ENCODE measurements at places on chromosomes 5 and 9.

DNA sequence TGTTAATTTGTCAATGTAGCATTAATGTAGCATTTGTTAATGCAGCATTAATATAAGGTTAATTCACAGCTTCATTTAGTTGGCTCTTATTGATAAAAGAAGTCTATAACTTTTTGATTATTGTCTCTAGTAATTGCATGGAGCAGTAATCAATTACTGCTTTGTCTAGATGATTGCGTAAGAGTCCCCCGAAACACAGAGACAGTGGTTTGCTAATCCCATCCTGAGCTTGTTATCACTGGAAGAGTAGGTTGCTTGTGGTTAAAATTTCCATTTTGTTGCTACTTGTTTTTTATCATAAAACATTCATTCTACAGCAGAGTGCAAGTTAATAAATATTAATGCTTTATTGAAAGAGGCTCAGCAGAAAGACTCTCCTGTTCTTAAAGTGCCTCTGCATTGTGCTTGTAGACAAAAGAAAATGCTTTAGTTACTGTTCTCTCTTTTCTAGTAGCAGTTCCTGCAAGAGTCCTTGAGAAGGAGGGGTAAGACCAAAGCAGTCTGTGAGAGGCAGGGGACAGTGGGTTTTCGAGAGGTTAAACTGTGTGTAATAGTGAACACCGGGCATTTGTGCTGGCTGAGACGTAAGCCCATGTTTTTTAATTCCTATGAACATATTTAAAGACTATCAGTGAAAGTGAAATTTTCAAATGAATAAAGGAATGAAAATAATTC lies 291.7 kb downstream of the TRPM3 start:
- DNase-seq: no peak

DNA sequence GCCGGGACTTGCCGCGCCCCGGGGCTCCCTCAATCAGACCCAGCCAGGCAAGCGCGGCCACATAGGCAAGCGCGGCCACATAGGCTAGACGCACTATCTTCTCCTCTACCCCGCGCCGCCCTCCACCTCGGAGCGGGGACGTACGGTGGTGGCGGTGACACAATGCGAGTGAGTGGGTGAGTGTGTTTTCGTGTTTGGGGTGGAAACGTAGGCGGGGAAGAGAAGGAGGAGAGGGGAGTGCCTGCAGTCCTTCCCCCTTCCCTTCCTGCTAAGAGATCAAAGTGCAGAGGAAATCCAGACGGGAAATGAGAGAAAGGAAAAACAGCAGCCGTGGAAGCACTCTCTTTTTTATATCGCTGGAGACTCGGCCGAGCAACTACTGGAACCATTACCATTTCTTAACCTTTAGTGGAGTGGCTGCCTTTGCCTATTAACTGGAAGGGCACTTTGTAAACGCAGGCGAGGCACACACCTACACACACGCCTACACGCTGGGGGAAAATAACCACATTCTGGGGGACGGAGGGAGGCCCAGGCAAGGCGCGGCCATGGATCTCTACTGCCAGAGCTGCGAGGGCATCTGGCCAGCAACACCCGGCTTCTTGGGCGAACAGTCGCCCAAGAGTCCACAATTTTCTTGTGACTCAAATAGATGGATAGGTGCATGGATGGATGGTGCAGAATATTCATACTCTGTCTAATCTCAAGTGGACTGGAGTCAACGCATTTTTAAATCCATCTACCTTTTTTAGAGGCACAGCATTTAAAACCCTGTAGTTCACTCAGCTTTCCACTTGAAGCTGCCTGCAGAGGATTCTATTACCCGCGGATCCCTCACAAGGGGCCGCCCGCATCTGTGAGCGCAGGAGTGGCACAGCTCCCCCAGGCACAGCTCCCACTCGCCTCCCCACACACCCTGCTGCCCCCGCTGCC lies 2.1 kb downstream of the EDIL3 start:
- DNase-seq: no peak

DNA sequence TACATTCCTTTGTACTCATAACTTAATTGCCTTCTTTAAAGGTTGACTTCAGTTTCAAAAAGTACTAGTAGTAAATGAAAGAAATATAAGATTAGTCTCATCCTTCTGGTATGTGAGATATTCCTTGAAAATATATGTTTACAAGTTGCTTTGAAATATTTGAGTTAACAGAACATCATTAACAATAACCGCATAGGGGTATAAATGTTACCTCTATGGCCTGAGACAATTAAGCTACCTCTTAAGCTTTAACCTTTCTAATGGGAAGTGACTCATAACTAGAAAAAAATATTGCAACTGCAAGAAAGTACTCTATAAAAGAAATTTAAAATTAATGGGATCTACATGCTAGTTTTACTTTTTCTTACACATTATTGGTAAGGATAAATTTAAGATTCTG lies 399.0 kb downstream of the CDH10 start:
- DNase-seq: no peak

- DNase-seq: no peak
Observed at GRCh38 chr9:130624154-130624553, 40.2 kb upstream of the PRDM12 start.

- DNase-seq: no peak
Observed at GRCh38 chr5:139210585-139210984, 12.4 kb upstream of the SIL1 start.

GRCh38 chr9:37978983-37979382 lies 75.1 kb upstream of the SLC25A51 start:
- DNase-seq: no peak

DNA sequence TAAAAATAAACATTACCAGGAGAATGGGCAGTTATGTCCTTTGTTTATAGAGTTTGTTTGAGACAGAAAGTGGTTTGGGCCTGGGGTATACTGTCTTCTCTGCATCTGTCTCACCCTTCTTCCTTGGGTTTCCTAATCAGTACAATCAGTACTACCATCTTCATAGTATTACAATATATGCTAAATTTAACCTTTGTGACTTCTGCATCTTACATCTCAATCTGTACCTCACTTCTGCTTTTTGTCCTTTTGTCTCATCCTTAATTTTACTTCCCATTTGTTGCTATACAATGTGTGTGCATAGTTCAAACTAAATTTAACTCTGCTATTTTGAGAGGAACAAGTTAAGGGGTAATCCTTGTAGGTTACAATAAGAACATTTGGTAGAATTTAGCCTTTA lies 19.6 kb downstream of the FBXO38 start:
- DNase-seq: no peak

DNA sequence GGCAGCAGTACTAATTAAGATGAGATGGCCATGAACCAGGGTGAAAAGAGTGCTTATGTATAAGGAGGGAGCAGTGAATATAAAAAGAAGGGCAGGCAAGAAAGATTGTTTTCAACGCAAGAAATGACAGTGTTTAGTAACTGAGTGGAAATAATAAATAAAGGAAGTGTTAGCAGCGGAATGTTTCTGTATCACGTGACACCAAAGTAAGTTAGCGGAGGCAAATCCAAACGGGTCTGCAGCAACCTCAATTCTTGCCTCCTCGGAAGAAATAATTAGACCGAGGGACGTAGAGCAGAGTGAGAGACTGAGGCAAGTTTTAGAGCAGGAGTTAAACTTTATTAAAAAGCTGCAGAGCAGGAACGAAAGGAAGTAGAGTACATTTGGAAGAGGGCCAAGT lies 15.4 kb upstream of the GAS1 start:
- DNase-seq: no peak

DNA sequence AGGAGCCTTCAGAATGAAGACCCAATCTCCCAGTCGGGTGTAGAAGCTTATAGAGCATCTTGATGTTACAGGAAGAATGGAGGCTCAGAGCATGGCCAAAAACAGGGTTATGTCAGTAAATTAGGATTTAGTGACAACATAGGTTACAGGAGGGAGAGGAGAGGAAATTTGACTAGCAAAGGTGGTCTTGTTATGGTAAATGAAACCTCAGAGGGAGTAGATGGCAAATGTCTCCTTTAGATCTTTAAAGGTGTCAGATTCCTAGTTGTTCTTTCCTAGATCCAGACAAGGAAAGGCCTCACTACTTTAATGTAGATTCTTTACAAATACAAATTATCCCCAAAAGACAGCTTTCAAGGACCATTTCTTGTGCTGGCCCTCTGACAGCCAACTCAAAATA lies 465.0 kb downstream of the DMRTA1 start:
- DNase-seq: no peak

DNA sequence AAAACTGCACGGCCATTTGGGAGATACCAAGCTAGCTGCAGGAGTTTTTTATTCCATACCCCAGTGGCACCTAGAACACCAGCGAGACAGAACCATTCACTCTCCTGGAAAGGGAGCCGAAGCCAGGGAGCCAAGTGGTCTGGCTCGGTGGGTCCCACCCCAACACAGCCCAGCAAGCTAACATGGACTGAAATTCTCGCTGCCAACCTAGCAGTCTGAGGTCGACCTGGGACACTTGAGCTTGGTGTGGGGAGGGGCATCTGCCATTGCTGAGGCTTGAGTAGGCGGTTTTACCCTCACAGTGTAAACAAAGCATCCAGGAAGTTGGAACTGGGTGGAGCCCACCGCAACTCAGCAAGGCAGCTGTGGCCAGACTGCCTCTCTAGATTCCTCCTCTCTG lies 108.9 kb upstream of the CHD1 start:
- peak; percentile 13 for DNase-seq

GRCh38 chr9:124357721-124358361 lies 57.4 kb downstream of the PSMB7 start:
- no peak for DNase-seq

DNA sequence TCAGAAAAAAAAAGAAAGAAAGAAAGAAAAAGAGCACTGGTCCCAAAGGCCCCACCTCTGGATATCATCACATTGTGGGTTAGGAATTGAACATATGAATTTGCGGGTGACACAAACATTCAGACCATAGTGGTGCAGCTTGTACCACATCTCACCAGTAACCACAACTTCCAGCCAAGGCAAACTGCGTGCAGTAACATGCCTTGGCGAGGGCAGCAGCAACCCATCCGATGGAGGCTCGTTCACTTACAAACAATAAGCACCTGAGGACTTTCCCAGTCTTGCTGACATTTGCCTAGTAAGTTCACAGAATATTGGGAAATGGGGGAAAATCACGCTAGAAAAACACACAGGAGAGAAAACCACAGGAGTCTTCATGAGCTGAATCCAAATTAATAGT lies 508.1 kb downstream of the ZNF608 start:
- DNase-seq: no peak

- no peak for DNase-seq
Observed at GRCh38 chr5:180323160-180323559, 30.0 kb downstream of the GFPT2 start.

- DNase-seq: no peak
Observed at GRCh38 chr5:76804266-76804665, 14.6 kb upstream of the F2RL1 start.

- DNase-seq: no peak
Observed at GRCh38 chr9:121772600-121773285, 121.3 kb downstream of the DAB2IP start.

- DNase-seq: no peak
Observed at GRCh38 chr9:103082494-103082893, 87.4 kb downstream of the CYLC2 start.

DNA sequence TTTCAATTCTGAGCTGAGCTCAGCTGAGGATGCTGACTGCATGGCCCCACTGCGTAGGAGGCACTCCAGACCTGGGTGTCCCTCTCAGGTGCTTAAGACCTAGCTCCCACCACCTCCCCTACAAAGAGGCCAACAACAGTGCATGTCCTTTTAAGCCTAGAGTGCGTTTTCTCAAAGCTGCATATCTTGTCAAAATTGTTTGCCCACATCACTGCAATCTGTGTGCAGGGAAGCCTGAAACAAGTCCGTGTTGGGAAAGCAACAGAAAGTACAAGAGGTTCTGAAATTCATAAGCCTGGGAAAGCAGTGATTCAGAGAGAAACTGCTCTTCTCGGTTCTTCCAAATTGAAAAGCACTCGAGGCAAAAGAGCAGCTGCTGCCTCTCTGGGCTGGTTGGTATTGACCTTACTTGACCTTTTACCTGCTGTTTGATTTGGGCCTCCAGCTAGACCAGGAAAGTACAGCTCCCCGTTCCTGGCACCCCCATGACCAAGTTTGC lies 238.4 kb downstream of the NR2F1-AS1 start:
- DNase-seq: no peak

GRCh38 chr5:116142495-116142894 lies 57.7 kb downstream of the COMMD10 start:
- no peak for DNase-seq

DNA sequence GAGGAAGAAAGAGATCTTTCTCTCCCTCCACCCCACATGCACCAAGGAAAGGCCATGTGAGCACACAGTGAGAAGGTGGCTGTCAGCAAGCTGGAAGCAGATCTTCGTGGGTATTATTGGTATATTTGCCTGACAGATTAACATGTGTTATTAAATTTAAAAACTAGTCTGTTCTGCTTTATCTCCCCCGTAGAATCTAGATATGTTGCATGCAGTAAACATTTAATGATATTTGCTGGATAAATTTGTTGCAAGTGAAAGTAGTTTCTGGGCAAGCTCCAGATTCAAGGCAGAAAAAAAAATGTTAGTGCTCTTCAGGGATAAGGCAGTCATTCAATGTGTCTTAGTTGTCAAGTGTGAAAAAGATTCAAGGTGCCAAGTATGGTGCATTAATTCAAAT lies 215.0 kb upstream of the TAS2R1 start:
- no peak for DNase-seq

GRCh38 chr5:92775711-92776615 lies 805.1 kb downstream of the NR2F1-AS1 start:
- DNase-seq: no peak

GRCh38 chr5:35483780-35484179 lies 133.9 kb upstream of the SPEF2 start:
- no peak for DNase-seq

DNA sequence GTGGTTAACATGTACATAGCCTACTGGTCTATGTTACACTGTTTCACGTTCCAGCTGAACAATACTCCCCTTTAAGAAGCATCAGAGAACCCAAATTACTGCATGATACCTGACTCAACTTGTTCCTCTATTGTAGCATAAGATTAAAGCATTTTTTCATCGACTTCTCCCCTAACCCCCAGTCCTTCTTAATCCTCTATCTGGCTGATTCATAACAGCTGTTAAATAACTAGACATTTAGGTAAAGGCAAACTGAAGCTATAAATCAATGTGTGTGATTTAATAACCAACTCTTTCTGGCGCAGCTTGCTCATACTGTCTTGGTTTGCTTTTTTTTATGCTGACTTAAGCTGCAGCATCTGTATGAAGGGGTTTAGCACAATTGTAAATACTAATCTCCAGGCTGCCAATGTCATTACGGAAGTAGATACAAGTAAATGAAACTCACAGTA lies 94.2 kb upstream of the MTAP start:
- DNase-seq: no peak

DNA sequence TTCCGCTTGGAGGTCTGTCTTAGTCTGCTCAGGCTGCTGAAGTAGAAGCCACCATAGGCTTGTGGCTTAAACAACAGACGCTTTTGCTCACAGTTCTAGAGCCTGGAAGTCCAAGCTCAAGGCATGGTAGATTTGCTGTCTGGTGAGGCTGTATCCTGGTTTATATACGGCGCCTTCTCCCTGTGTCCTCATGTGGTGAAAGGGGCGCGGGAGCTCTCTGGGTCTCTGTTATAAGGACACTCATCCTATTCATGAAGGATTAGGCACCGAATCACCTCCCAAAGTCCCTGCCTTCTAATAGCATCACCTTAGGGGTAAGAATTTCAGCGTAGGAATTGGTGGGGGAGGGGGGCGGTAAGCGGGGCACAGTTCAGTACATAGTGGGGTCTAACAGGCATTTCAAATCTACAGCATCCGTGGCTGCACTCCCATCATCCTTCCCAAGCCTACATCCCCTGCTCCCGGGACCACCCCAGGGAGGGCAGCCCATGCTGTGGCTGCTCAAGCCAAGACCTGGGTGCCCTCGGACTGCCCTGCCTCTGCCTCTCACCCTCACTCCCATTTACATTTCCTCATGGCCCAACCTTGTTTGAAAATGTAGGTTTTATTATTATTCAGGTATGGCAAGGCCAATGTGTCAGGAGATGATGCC lies 15.1 kb upstream of the LPCAT1 start:
- no peak for DNase-seq

Measured in activated CD8-positive, alpha-beta memory T cell treated with anti-CD3 and anti-CD28 coated beads for 4 hours (primary cell).